ENCODE measurements at places on chromosomes 11 and 22.

- DNase-seq: no peak
Observed at GRCh38 chr11:77125191-77125590, 2.9 kb upstream of the MYO7A start.

- no peak for DNase-seq
Observed at GRCh38 chr22:50139843-50140415, 30.6 kb upstream of the PANX2 start.

GRCh38 chr22:47548953-47549740 lies 786.7 kb downstream of the TBC1D22A start:
- DNase-seq: no peak

- peak; percentile 81 for DNase-seq
Observed at GRCh38 chr11:36156161-36156816, 132.9 kb downstream of the COMMD9 start.

GRCh38 chr11:13119361-13119760 lies 110.2 kb downstream of the RASSF10 start:
- peak; percentile 68 for DNase-seq

DNA sequence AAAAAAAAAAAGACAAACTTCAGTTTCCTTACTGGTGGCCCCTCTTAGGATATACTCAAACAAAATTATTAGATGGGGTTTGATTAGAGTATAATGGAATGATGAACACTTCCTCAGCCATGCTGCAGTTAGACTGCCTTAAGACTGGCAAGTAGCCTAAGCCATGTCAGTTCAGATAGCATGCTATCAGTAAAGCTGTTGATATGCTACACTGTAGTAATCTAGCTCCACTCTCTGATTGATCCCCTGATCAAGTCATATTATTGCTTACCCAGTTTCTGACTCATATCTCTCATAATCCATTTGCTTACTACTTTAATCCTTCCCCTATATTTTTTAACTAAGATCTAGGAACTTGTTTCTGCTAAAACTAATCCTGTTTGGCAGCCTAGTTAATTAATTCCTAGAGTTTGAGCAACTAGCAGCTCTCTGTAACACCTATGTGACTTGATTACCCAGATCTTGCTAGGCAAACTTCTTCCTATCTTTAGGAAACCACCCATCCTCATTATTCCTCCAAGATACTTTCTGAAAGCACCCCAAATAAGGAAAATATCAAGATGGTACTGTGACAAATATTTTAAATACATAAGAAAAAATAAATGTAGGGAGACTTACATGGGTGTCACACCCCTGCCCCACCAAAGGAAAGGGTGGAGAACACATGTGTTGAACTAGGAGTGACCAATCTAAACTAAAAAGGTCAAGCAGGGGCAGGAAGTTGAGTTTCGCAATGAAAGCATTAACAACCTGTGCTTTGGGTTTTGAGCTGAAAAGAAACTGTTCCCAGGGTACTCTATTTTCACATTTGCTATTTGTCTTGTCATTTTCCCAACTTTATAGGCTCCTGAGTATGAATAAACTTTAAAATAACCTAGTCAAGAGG lies 43.2 kb downstream of the PIK3C2A start:
- peak; percentile 24 for DNase-seq

DNA sequence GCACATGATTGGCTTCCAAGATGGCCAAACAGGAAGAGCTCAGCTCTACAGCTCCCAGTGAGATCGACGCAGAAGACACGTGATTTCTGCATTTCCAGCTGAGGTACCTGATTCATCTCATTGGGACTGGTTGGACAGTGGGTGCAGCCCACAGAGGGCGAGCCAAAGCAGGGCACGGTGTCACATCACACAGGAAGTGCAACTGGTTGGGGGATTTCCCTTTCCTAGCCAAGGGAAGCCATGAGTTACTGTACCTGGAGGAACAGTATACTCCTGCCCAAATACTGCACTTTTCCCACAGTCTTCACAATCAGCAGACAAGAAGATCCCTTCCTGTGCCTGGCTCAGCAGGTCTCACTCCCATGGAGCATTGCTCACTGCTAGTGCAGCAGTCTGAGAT lies 131.2 kb downstream of the DLG2 start:
- peak; percentile 9 for DNase-seq

GRCh38 chr22:42991010-42991651 lies 23.8 kb downstream of the PACSIN2 start:
- peak; percentile 88 for DNase-seq

DNA sequence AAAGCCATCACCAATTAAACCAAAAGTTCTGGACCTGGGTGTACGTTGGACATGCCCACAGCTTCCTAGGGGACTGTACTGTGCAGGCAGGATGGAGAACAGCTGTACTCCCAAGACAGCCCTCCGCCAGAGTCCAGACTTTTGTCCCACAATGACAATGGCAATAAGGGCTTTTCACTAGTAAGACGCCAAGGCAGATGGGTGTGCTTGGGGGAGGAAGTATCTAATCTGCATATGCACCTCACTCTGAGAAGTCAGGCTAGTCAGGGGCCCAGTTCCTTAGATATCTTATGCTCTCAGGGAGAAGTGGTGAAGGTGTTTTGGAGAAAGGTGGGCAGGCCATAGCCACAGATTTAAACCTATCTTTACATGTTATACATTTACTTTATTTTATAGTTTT lies 85.1 kb upstream of the USP47 start:
- no peak for DNase-seq

DNA sequence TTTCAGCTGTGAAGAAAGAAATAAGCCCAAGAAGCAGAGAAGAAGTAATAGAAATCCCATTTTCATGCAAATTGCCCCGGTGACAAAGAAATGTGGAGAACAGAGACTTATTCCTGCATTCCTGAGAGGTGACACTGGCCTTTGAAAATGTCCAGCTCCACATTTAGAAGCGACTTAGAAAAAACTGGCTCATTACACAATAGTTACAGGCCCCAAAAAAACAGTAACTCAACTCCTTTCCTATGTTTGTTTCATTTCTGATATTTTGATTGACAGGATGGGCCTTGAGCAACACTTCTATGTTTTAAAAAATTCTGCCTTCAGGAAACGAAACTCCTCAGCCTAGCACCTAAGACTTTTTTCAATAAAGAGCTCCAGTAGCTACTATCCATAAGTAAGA lies 726.9 kb upstream of the TENM4 start:
- DNase-seq: peak; percentile 44

DNA sequence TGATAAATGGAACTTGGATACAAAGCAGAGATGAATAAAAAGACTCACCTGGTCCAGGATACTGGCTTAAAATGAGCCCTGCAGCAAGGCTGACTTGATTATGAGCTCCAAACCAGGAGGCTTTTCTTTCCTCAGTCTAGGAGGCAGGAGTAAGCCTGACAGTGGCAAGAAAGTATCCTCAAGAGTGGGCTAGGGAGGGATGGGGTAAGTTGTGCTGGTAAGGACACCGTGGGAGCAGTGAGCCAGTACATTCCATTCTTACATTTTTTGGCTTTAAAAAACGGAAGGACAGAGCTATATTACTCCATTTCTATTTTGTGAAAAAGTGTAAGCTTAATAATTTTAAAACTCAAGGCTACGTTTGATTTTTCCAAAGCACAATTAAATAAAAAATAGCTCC lies 187.1 kb upstream of the DDI1 start:
- no peak for DNase-seq

DNA sequence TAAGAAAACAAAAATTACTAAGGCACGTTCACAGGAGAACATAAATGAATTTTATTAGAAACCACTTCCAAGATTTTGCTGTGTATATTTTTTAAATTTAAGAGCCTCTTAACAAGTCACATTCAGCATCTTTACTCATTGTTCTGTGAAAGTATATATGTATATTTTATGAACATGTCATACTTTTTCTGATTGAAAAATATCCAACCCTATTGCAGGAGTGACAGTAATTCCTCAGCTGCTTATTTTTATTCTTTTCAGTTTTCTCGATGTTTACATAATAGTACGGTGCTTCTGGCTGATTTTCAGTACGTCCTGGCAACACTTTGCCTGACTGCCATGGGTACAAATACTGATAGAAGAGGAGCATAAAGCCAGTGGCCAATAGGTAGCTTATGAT lies 41.8 kb downstream of the XKR3 start:
- no peak for DNase-seq

DNA sequence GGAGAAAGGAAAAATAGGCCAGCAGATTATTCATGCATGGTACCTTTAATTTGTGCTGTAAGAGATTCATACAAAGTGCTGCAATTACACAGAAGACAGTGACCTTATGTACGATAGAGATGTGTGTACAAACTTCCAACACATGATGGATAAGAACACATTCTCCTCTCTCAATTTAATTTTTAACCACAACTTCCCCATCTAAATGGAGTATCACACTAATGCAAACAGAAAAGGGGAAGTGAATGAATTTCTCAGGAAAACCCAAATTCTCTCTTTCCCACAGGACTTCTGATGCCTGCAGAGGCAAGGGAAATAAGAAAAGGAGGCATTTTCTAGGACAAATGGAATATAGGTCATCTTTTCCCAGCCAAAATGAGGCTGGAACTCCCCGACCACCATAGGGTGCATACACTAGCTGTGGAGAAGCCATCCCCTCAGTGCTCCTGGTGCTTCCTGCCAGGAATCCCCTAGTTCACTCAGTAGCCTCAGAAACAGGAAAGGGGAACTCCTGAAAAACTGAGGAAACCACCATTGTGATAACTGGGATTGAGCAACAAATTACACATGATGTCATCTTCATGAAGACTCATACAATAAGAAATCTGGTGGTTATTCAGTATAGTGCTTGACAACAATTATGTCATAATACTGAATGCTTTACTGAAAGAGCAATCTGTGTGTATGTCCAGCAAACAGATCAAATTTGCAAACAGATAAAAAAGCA lies 22.4 kb downstream of the MMP10 start:
- peak; percentile 54 for DNase-seq

DNA sequence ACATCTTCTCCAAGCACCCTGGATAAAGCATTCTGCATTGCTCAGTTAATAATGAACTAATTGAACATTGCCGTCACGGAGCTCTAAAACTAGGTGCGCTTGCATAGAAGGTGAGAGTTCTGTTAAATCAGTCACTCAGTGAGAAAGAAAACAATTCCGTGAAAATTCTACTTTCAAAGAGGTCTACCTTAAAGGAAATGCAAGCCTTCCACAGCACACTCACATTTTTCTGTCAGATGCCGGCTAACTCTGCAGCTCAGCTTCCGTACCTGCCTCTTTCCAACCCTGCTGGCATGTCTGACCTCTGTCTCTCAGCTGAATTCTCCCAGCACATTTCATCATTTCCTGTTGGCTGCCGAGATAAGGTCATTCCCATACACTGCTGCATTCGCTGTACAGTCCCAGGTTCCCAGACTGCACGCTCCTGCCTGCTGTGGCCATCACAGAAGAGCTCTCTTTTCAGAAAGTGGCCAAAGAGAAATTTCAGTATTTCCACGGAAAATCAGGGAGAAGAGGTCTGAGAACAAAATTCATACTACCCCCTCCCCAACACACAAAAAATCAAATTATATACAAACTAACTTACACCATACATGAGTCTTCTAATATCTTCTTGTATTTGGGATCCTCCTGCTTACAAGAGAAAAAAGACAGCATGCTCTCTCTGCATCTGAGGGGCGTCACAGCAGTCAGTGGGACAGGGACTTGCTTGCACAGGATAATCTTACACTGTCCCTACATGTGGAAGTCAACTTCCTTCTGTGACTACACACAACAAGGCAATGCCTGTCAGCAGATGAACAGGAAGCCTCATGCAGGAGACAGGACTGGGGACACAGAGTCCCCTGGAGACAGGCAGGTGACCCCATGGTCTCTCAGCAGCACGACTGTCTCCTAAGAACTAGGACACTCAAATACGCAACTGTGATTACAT lies 55.1 kb downstream of the PACSIN2 start:
- peak; percentile 84 for DNase-seq

DNA sequence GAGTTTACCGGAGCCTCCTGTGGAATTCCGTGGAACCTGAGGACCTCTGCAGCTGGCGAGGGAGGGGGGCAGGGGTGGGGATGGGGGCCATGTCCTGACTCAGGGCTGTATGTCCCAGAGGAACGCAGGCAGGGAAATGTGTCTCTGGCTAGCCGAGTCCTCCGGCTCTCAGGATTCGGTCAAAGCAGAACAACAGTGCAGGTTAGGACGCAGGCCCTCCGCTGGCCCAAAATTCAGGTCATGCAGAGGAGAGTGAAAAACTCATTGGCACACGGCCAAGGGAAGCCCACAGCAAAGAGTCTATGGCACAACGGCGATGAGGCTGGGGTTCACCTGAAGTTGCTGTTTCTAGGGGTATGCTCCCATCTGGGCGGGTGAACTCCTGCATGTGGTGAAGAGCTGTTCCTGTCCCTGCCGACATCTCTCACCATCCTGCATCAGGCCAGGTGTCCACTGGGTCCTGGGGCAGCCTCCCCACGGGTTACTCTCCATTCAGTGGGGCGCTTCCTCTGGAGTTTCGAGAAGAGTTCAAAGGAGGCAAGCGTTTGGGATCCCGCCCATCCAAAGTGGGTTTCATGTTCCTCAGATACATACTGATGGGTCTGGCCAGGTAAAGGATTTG lies 1055.3 kb downstream of the BRD1 start:
- no peak for DNase-seq

- DNase-seq: no peak
Observed at GRCh38 chr11:2528301-2529050, 83.7 kb downstream of the KCNQ1 start.

DNA sequence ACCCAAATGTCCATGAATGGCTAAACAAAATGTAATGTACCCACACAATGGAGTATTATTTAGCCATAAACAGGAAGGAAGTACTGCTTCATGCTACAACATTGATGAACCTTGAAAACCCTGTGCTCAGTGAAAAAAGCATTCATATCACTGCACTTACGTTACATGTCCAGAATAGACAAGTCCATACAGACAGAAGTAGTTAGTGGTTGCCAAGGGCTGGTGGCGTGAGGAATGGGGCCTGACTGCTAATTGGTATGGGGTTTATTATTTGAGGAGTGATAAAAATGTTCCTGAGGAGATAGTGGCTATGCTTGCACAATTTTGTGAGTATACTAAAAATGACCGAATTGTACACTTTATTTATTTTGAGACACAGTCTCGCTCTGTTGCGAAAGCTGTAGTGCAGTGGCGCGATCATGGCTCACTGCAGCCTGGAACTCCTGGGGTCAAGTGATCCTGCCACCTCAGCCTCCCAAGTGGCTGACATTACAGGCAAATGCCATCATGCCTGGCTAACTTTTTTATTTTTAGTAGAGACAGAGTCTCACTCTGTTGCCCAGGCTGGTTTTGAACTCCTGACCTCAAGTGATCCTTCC lies 7.7 kb upstream of the SYVN1 start:
- no peak for DNase-seq

GRCh38 chr22:31439808-31440207 lies 40.4 kb downstream of the DRG1 start:
- no peak for DNase-seq

DNA sequence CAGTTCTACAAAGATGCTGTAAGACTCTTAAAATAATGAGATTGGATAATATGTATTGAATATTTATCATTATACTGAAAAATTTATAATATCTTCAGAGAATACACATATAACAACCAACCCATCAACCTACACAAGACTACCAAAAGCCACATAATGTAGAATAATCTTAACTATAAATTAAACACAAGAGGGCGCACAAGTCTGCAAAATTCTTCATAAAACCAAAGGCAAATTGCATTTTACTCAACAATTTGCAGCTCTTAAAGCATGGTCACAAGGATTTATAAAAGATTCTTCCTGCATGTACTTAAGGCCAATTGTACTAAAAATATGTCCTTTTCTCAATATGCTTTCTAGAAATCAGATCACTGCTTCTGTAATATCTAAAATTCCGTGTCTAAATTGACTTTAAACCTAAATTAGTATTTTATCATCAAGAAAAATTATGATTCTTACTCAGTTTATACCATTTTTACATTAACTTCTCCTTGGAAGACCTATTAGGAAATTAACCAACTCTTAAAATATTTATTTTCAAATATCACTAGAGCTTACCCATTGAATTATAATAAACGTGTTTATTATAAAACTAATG lies 79.0 kb downstream of the TTC28 start:
- DNase-seq: peak; percentile 47

- peak; percentile 89 for DNase-seq
Observed at GRCh38 chr22:44360668-44361381, 48.1 kb upstream of the SHISAL1 start.
